Heart right ventricle (tissue), 16 donors: ENCODE measurements at places on chromosomes 7 and 10. TPM values are rescaled to one million over a fixed set of nuclear protein-coding genes. Genes with fewer than 3 reads are reported as not detected.

Gene FAM20C
- total RNA-seq: 17.9 TPM

Gene H2BK1
- total RNA-seq: not detected

Gene MYO1G
- 0.57 TPM for total RNA-seq

Gene C10orf143
- total RNA-seq: 2.9 TPM

Gene SUFU
- total RNA-seq: 5.9 TPM

Gene CUBN
- 0.35 TPM for total RNA-seq

Gene FAM13C
- total RNA-seq: 8.6 TPM

Gene FAM241B
- 4.9 TPM for total RNA-seq

Gene CDK14
- total RNA-seq: 17.6 TPM

Gene CNTNAP2
- 0.08 TPM for total RNA-seq

Gene PPP1R9A
- total RNA-seq: 35.0 TPM

Gene PNLIPRP1
- total RNA-seq: 1.2 TPM

Gene STAG3
- 0.47 TPM for total RNA-seq

Gene IFIT1B
- not detected for total RNA-seq

Gene KIN
- total RNA-seq: 7.6 TPM

Gene EBLN1
- not detected for total RNA-seq

Gene BMPR1A
- 34.4 TPM for total RNA-seq

Gene FKBP6
- not detected for total RNA-seq

Gene DNAJB12
- 24.4 TPM for total RNA-seq

Gene CYP3A4
- total RNA-seq: not detected

Gene DEPP1
- total RNA-seq: 10.0 TPM

Gene IDI2
- total RNA-seq: not detected

Gene VWDE
- total RNA-seq: not detected

Gene COL13A1
- total RNA-seq: 6.8 TPM

Gene ERLIN1
- 10.4 TPM for total RNA-seq

Gene SOSTDC1
- 0.16 TPM for total RNA-seq

Gene ZNF239
- total RNA-seq: 2.5 TPM

Gene IFIT1
- 28.4 TPM for total RNA-seq

Gene CDC14C
- not detected for total RNA-seq

Gene ANXA8L1
- 1.7 TPM for total RNA-seq
